CMK (cell line): ENCODE measurements at places on chromosomes 1 and 21.
A peak's percentile ranks its signal among the peaks of the same experiment; 100 is the strongest.

- DNase-seq, result no peak
These were observed 208.1 kb downstream of the PATJ start for GRCh38 chr1:61950418-61950817.

DNA sequence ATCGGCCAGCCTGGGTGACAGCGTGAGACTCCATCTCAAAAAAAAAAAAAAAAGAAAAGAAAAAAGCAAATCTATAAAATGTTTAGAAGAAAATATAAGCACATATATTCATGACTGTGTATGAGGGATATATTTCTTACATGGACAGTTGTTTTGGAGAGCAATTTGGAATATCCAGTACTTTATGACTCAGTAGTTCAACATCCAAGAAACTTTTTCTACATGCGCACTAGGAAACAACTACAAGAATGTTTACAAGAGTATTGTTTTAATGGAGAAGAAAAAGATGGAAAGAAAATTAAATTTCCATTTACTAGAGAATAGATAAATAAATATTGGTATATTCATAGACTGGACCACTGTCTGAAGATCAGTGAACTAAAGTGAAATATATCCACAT, 77.5 kb downstream of the MAST2 start:
- DNase-seq, result no peak

- no peak for DNase-seq
These were observed 28.3 kb upstream of the PEF1 start for GRCh38 chr1:31672986-31673385.

DNA sequence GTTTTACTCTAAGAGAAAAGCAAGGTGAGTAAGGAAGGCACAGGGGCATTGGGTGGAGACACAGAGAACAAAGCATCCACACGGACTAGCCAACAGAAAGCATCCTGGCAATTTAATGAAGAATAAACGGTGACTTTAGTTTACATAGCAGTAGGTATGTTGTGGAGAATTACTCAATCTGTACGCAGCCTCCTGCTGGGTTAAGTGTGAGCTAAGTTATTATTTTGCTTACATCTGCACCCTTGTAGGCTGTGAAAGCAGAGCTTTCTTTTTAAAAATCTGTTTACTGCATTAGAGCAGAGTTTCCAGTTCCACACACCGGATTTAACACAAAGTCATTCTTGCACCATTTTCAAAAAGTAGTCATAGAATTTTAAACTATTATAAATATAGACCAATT, 144.5 kb downstream of the AKT3 start:
- no peak for DNase-seq

GRCh38 chr1:89087241-89087640, 22.2 kb upstream of the GBP1 start:
- DNase-seq, result no peak

DNA sequence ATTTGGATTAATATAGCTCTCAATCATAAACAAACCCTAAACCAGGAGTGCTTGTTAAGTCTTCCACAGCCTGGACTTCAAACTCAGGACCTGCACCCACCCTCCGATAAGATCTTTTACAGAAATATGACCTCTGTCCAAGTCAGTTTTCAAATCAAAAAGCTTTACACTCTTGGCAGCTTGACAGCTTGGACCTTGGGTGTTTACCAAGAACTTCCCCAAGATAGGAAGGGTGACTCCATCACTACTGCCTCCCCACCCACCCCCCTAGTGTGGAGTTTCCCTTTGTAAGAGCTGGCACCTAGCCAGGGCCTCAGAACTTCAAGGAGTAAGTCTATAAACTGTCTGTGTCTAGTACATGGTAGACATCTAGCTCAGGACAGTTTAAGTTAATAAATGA, 9.6 kb downstream of the BCAR3 start:
- DNase-seq, result no peak

DNA sequence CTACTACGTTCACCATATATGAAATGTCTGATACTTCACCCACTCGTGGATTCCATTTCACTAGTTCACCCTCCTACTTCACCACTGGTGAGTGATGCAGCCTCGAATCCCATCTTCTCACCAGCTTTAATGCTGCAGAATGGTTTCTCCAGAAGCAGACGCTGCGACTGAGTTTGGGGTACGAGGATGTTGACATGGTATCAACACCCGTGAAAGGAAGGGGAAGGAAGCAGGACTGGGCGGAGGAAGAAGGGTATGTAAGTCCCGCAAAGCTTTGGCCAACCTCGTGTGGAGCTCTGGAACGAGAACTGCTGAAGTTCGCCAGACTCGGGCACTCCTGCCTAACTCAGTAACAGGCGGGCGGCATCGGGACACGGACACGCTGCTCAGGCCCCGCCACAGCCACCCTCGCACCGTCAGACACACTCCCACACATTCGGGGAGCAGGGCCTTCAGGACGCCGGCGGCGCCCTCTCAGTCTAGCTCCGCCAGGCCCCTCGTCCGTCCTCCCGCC, 833 bp upstream of the DIP2A start:
- peak; percentile 84 for DNase-seq

GRCh38 chr1:110210604-110211495, 736 bp downstream of the KCNC4 start:
- peak; percentile 58 for DNase-seq

- DNase-seq, result no peak
These were observed 3.6 kb downstream of the OTUD3 start for GRCh38 chr1:19885821-19886220.

GRCh38 chr1:31248276-31248675, 8.6 kb upstream of the NKAIN1 start:
- DNase-seq, result no peak

DNA sequence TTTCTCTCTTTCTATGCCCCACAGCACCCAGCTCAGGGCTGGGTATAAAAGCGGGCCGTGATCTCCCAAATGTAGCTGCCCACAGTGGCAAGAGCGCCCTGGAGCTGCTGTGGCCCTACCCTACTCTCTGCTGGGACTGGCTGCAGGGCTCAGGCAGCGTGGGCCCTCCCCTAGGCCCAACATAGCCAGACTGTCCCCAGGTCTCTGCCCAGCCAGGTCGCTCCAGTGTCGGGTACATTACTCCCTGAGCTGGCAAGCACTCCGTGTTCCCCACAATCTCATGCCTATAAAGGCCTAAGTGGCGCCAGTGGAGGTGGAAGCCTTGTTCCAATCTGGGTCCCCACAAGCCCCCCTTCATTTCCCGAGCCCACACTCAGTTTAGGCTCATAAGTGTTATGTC, 66.2 kb downstream of the GLIS1 start:
- DNase-seq, result no peak

DNA sequence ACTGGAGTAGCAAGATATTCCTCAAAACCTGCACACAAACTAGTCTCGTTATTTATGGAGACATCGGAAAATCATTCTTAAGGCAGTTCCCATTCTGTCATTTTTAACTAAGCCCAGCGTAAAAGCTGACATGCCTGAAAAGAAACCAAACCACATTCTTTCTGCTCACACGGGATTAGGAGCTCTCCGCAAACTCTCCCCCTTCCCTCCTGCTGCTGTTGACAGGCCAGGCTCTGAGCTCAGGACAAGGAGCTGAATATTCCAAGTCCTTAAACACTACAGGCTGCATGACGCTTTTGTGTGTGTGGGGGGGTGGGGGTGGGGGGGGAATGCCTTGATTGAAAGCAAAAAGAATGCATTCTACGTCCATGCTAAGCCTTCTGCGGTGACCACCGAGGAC, 5.2 kb downstream of the OLIG1 start:
- DNase-seq, result no peak

GRCh38 chr1:224544346-224545110, 71.6 kb upstream of the CNIH3 start:
- no peak for DNase-seq

DNA sequence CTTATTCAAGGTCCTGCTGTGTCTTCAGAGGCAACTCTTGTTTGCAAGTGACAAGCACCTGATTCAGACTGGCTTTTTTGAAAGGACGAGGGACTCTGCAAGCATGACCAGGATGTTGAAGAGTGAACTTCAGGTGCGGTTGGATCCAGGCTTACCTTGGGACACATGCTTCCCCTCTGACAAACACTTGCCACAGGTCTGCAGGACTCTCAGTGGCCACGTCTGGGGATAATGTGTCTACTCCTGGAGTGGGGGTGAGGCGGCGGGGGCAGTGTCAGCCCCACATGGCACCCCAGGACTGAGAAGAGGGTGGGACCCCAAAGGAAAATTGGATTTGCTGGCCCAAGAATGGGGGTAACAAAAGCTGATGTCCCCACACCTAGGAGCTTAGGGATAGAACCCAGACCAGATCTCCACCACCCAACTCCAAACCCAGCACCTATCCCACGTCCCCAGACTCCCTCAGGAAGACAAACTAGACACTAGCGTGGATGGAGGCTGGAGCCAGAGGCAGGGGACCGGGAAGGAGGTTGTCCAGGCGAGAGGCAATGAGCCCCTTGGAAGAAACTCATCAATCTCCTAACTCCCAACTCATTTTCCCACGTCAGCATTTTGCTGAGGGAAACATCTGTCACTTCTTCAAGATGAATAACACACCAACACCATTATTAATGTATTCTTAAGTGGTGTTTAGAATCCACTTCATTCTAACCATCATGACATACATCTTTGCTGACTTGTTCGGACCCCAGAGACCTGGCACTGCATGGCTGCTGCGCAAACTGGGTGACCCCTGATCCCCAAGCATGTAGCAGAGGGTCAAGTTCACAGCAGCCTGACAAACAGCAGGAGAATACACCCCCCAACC, 32.0 kb upstream of the LAPTM5 start:
- no peak for DNase-seq

DNA sequence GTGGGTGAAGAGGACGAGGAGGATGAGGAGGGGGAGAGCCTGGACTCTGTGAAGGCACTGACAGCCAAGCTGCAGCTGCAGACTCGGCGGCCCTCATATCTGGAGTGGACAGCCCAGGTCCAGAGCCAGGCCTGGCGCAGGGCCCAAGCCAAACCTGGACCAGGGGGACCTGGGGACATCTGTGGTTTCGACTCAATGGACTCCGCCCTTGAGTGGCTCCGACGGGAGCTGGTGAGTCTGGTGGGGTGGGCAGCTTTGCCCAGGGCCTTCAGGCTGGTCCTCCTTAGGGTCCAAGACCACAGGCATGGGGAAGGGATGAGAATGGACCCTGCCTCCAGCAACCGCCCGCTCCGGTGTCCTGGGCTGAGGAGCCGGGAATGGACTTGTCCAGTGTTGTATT, 430 bp downstream of the FAM167B start:
- no peak for DNase-seq

- DNase-seq, result no peak
These were observed 194.9 kb upstream of the C1orf87 start for GRCh38 chr1:60268451-60268850.

GRCh38 chr1:211634461-211634860, 41.0 kb downstream of the NEK2 start:
- DNase-seq, result no peak

DNA sequence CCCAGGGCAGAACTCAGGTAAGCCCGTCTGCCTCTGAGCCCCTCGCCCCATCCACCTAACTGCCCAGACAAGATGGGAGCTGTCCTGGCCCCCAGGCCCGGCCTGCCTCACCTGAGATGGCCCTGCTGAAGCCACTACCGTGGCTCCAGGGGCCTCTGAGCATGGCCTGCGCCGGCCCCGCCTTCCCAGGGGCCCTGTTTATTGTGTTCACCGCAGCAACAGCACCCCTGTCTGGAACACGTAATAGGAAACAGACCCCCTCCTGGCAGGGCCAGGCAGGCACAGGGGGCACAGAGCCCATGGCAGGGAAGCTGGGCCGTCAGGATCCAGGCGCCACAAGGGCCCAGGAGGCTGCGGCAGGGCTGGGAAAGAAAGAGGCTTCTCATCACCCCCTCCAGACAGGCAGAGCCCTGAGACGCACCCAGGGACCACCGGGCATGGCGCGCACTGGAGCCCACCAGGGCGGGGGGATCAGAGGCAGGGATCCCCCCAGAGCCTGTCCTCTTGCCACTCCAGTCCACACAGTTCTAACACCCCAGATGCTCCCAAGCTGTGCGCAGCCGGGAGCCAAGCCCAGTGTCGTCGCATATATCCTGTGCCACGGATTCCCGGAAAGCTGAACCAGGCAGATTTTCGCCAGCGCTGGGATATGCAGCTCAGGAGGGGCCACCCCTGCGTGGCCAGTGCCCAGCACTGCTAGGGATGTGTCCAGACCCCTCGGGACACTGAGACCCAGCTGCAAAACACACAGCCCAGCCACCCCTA, 62.6 kb downstream of the ARHGEF16 start:
- DNase-seq, result no peak

DNA sequence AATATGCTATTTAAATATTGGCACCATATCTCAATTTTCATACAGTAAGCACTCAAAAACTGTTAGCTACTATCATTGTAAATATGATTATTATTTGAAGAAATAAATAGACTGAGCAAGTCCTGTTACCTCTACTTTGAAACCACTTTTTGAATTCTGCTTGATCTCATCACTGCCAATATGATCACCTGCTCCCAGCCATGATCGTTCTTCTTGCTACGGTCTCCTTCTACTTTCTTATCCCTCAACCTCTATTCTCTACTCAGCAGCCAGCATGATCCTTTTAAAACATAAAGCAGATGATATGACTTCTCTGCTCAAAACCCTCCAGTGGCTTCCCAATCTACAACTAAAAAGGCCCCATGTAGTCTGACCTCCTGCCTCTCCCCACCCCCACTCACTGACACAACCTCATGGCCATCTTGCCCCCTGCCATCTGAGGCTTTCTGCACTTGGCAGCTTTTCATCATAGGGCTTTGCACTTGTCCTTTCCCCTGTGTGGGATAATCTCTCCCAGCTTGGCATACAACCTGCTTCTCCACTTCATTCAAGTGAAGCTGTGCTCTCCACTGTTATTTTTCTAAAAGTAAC, 27.2 kb downstream of the CD34 start:
- no peak for DNase-seq

- no peak for DNase-seq
These were observed 5.8 kb upstream of the KCNJ15 start for GRCh38 chr21:38250991-38251418.

- no peak for DNase-seq
These were observed 137.4 kb upstream of the CSF3R start for GRCh38 chr1:36620142-36620541.

DNA sequence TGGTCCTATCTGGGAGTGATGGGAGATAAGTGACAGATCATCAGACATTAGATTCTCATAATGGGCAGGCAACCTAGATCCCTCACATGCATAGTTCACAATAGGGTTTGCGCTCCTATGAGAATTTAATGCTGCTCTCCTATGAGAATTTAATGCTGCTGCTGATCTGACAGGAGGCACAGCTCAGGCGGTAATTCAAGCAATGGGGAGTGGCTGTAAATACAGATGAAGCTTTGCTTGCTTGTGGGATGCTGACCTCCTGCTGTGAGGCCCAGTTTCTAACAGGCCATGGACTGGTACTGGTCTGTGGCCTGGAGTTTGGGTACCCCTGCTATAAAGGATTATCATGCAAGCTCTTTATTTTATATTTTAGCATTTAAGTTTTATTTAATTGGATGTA, 72.0 kb downstream of the ZMYM4 start:
- DNase-seq, result no peak

GRCh38 chr1:86461482-86461881, 7.2 kb upstream of the CLCA1 start:
- DNase-seq, result peak; percentile 86

GRCh38 chr1:8384577-8384976, 66.7 kb downstream of the SLC45A1 start:
- DNase-seq, result no peak

GRCh38 chr1:6086762-6087376, 41.2 kb downstream of the KCNAB2 start:
- no peak for DNase-seq
